ENCODE measurements at places on chromosomes 3 and 15.

GRCh38 chr3:127337911-127338531 lies 50.2 kb upstream of the PRR20G start:
- no peak for DNase-seq

GRCh38 chr3:8519774-8520448 lies 18.3 kb downstream of the LMCD1 start:
- DNase-seq: no peak

DNA sequence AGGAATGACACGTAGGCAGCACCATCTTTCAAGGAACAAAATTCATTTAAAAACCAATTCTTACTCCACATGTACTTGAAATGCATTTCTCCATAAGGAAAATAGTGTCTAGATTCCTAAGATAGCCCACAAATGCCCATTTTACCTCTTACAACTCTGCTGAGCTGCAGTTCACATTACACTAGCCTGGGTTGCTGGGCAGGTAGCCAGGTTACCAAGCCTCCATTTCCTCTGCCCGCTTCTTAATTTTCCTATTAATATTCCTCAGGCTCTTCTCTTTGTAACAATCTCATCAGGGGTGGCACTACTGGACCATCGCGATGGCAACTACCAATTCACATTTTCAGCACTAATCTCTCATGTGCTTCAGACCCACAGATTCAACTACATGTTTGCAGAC lies 10.8 kb downstream of the ATP13A3 start:
- no peak for DNase-seq

- DNase-seq: no peak
Measured at GRCh38 chr15:32898414-32898813, 180.6 kb downstream of the GREM1 start.
